ENCODE measurements at places on chromosomes 4 and X.
A peak's percentile ranks its signal among the peaks of the same experiment; 100 is the strongest.

DNA sequence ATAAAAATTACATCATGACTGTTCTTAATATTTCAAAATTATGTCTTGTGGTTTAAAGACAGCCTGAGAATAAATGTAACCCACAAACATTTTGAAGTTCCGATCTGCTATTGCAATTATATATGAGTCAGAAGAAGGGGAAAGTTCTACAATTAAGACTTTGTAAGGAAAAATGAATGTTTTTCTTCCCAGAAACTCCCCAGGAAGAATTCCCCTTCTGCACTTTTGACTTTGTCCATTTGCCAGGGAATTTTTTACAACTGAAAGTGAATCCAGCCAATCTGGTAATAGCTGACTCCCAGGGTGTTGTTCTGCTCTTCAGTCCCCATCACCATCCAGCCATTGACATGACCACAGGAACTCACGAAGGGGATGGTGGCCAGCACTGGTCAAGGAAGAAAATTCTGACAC is 61.6 kb upstream of the NOCT start:
- DNase-seq = no peak

- DNase-seq = no peak
These were observed 55.0 kb downstream of the FBXL5 start for GRCh38 chr4:15600176-15600575.

GRCh38 chr4:82899374-82900065 is 1.0 kb upstream of the THAP9 start:
- no peak for DNase-seq

DNA sequence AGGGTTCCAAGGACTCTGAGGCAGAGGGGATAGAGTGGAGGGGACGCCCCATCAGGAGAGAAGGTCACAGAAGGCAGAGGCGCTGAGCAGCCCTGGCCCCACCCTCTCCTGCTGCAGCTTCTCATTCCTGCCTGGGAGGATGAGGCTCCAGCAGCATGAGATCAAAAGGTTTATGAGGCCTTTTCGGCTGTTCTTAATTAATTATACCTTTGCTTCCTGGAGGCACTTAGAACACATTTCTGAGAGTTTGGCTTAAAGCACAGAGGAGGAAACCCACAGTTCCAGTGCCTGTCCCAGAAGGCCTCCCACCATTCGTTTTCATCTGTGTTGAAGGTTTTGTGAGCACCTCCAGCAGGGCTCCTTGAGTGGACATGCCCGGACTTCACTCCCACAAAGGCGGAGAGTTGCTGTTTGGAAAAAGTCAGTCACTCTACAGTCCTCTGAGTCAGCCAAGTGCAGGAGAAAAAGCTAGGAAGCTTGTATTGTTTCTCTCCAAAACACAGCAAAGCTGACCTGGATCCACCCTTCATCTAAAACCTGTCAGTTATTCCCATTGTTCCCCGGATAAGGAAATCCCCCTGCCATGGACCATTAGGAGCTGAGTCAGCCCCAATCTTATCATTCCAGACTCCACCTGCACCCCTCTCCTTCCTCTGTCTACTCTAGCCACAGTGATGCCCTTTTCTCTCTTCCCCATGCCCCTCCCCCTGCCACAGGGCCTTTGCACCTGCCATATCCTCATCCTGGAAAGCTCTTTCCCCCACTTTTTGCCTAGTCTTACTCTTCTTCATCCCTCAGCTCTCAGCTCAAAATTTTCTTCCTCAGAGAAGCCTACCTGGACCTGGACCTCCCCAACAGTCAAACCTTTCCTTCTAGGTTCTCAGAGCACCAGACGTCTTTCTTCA is 276.8 kb downstream of the FBXW7 start:
- no peak for DNase-seq

DNA sequence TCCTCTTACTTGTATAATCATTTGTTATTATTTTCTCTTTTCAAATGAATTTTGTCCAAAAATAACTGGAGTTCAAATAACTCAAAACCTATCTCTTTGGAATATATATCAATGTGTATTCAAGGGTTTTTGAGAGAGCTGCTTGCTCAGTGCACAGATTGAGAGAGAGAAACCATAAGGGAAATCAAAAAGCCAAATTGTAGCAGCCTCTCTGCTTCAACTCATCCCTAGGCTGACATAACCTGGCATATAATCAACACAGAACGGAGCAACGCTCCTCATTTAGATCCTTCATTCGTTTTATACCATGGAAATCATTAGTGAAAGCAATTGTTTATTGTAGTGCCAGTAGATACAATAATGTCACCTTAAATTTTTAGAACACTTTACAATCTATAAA is 1.8 kb upstream of the GPM6A start:
- DNase-seq = no peak

- DNase-seq = no peak
These were observed 24.4 kb downstream of the SYAP1 start for GRCh38 chrX:16743604-16744325.

DNA sequence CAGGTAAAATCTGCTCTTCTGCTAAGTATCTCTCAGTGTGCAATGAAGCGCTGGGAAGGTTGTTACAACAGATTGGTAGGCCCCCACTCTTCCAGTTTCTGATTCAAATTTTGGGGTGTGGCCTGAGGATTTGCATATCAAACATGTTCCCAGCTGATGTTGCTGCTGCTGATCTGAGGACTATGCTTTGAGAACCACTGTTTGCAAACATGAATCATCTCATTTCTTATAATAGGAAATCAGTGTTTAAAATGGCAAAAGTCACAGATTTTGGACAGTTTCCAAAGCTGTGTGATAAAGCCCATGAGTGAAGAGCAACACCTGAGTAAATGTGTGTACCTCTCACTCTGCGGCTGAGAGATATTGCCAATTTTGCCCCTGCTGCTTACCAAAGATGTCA is 36.2 kb upstream of the NDNF start:
- no peak for DNase-seq

DNA sequence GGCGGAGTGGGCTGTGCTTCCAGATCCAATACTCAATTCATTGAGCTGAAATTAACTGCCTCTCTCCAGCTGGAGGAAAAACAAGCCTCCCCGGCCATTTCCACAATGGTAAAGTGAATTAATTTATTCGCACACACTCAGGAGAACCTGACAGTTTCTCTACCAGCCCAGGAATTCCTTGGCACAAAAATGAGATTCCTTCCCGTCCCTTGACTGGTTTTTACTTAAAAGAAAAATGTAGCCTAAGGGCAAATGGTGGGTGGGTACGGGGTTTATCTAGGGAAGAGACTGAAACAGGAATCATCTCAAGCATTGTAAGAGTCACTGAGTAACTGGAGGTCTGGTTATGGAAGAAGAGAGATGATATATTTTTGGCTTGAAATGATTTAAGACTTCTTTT is 102.7 kb downstream of the VCX3A start:
- DNase-seq = no peak

- no peak for DNase-seq
These were observed 5.5 kb downstream of the NEUROG2 start for GRCh38 chr4:112510291-112511092.

DNA sequence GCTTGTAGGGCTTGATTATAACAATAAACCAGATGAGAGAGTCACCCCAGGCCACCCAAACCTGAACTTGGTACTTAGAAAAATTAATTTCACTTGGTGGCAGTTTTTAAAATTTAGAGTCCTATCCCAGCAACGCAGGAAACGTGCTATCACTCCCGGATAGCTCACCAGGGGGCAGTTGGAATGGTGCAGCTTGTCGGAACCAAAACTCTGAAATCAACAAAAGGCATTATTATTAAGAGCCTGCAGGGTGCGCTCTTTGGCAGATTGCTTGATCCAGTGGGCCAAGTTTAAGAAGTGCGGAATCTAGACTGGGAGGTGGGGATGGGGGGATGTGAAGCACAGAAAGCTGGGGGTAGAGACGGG is 2.4 kb downstream of the FRAS1 start:
- no peak for DNase-seq

GRCh38 chrX:115400960-115401359 is 111.4 kb downstream of the LUZP4 start:
- no peak for DNase-seq

GRCh38 chrX:69031971-69032391 is 133.3 kb downstream of the PJA1 start:
- DNase-seq = no peak

DNA sequence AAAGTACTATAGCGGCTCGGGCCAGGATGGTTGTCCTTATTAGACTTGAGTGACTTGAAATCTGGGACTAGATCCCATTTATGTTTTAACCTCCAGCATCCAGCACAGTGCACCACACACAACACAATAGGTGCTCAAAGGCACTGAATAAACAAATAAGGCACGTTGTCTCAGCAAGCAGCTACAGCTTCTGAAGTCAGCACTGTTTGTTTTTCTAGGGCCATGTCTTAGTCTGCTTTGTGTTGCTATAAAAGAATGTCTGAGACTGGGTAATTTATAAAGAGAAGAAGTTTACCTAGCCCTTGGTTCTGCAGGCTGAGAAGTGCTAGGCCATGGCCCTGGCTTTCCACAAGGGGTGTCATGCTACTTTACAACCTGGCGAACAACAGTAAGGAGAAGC is 102.1 kb upstream of the LNX1 start:
- DNase-seq = no peak

GRCh38 chrX:24498975-24499374 is 33.9 kb downstream of the PDK3 start:
- peak; percentile 53 for DNase-seq

GRCh38 chr4:137359691-137360315 is 172.5 kb downstream of the PCDH18 start:
- no peak for DNase-seq

- no peak for DNase-seq
These were observed 231.5 kb upstream of the DIAPH2 start for GRCh38 chrX:96453139-96453538.

DNA sequence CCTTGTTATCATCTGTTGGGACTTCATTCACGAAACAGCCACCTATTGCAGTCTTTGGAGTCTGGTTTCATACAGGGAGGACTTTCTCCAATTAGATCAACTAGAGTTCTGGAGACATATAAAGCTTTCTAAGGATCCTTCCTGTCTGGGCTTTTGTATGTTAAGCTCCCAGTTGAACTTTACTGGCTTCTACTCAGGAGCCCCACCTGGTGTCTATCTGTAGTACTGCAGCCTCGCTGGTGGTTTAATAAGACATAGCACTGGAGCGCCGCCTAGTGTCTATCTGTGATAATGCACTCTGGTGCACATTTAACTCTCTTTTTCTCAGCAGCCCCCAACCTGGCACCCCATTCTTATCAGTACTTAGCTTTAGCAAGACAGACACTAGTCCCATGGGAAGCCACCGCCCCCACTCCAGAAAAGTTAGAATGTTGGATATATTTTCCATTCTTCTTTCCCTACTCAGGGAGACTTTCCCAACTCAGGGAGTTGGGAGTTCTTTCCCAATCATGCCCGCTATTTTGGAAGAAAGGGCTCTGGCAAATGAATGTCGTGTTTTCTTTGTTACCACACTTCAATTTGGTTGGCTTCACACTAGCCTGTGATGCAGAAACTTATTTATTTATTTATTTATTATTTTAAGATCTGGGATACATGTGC is 36.9 kb upstream of the SYTL4 start:
- DNase-seq = peak; percentile 80

DNA sequence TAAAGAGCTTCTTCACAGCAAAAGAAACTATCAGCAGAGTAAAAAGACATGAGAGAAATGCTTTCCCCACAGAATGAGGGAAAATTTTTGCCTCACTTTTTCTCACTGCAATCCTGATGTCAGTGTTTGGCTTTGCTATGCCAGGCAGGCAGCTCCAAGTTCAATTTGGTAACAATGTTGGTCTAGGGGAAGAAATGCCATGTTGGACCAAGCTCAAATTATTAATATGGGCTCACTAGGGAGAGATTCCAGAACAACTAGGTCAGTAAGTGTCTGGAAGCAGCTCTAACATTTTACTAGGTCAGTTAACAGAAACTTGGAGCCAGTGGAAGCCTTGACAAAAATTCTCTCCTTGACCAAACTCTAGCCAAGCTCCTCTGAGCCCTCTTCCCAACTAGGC is 95.4 kb downstream of the NAF1 start:
- no peak for DNase-seq

DNA sequence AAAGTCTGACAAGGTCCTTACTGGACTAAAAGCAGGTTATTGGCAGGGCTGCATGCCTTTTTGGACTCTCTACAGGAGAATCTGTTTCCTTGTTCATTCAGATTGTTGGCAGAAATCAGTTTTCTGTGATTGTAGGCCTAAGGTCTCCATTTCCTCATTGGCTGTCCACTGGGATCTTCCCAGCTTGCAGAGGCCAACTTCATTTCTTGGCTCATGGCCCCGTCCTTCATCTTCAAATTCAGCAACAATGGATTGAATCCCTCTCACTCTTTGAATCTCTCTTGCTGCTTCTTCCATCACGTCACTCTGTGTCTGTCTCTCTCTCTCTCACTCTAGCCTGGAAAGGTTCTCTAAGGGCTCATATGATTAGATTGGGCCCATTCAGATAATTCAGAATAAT is 14.9 kb upstream of the GLUD2 start:
- DNase-seq = no peak

DNA sequence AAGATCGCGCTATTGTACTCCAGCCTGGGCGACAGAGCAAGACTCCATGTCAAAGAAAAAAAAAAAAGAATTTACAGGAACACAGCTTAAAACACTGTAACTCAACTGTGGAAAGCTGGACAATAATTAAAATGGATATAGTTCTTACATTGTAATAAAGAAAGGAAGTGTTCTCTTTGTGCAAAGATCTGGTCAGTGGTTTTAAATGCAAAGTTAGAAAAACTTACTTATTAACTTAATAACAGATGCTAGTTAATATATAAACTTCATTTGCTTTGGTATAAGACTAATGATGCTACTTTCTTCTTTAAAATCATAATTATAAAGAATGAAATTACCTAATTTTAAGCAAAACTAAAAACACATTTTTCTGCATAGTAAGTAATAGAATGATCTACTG is 2024.1 kb upstream of the TENM3 start:
- DNase-seq = no peak

GRCh38 chr4:182307746-182308145 is 64.5 kb downstream of the TENM3 start:
- DNase-seq = no peak

DNA sequence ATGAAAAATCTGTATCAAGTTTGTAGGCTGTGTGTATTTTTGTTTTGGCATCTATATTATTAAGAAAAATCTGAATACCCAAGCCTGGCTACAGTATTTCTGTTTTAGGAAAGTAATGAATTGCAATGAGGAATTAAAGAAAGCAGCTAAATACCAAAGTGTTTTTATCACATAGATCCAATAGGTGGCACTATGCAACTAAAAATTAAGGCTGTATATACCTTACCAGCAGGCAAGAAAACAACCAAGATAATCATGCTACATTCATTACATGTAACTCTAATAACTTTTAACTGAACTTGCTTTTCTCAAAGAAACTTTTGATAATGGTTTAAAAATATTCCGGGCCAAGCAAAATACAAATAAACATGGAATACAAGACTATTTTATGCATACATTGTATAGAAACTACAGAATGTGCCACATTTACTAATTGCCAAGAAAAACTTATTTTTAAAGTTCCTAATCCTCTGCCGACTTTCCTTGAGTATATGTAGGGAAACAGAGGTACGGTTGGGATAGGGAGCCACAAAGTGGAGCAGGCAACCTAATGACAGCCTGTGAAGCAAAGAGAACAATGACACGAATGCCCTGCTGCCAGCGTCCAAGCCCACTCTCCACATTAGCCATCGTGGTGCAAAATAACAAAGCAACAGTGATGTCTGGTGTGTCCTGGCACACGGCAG is 63.7 kb downstream of the SEC24D start:
- DNase-seq = peak; percentile 29

- DNase-seq = no peak
These were observed 305.7 kb downstream of the ARHGAP24 start for GRCh38 chr4:85780664-85781063.

Data from central memory CD4-positive, alpha-beta T cell (primary cell).